ENCODE measurements at places on chromosomes 16 and 17.

- DNase-seq: no peak
These were observed at the start of gene CORO6 for GRCh38 chr17:29622337-29623282. TSS of gene CORO6 (minus strand) at chr17:29622912. CDS start at chr17:29621421, 1,491 bp downstream.

GRCh38 chr17:9183306-9183705, 162.0 kb downstream of the NTN1 start:
- peak; percentile 57 for DNase-seq

GRCh38 chr16:58269526-58269925, 25.3 kb downstream of the PRSS54 start:
- no peak for DNase-seq

GRCh38 chr16:13803974-13804373, 116.0 kb upstream of the ERCC4 start:
- DNase-seq: no peak

DNA sequence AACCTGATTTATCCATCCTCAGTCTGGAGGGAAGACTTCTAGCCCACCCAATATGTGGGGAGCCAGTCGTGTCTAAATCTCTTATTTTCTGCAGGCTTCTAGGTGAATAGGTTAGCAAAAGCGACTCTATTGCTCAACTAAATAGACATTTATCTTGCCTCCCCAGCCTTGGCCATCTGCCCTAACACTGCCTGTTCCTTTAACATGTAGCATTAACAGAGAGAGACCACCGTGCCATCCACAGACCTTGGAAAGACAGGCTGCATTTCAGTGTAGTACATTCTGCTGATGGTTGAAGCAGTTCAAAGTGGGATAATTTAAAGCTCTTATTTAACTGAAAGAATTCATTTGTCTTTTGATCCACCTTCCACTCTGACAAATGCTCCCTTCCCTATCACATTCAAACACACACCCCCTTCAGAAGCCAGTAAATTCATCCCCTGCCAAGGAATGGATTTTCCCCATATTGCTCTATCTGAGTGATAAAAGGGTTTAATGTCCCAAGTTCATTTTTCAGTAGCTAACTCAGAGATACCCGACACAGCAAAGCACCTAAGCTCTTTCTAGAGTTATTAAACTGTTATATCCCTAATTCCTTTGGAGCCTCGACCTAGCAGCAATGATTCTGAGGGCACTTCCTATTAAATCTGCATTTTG, 58.1 kb upstream of the COX10 start:
- no peak for DNase-seq

DNA sequence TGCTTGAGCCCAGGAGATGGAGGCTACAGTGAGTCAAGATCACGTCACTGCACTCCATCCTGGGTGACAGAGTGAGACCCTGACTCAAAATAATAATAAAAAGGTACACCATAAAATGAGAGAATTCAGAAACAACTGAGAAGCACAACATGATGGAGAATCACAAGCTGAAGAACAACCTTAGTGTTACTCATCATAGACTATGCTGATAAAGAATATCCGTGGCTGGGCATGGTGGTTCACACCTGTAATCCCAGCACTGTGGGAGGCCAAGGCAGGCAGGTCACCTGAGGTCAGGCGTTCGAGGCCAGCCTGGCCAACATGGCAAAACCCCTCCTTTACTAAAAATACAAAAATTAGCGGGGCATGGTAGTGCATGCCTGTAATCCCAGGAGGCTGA, 16.0 kb downstream of the CREBBP start:
- DNase-seq: no peak

- DNase-seq: peak; percentile 8
These were observed 17.4 kb upstream of the C17orf107 start for GRCh38 chr17:4881761-4882555.

All from GDM1 (cell line).